ENCODE measurements at places on chromosomes 5 and 9. TPM values are rescaled to one million over a fixed set of nuclear protein-coding genes. Genes with fewer than 3 reads are reported as not detected.

GMCL2 gene
- not detected for total RNA-seq

TGFBI gene
- 36.1 TPM for total RNA-seq

TSSK1B gene
- total RNA-seq: not detected

CDH6 gene
- total RNA-seq: 0.05 TPM

PLAC8L1 gene
- not detected for total RNA-seq

PTPN3 gene
- under 0.01 TPM for total RNA-seq

SPAG8 gene
- total RNA-seq: not detected

NNT gene
- 38.6 TPM for total RNA-seq

NTNG2 gene
- not detected for total RNA-seq

HRH2 gene
- total RNA-seq: not detected

TUSC1 gene
- 11.8 TPM for total RNA-seq

GABRA6 gene
- not detected for total RNA-seq

TOMM5 gene
- total RNA-seq: 173 TPM

PDE6A gene
- 0.05 TPM for total RNA-seq

IL3 gene
- not detected for total RNA-seq

TEX53 gene
- not detected for total RNA-seq

SNX2 gene
- 36.8 TPM for total RNA-seq

SLC1A1 gene
- total RNA-seq: 12.4 TPM

SV2C gene
- not detected for total RNA-seq

ABLIM3 gene
- 51.7 TPM for total RNA-seq

RNF145 gene
- 40.3 TPM for total RNA-seq

SHOC1 gene
- not detected for total RNA-seq

CACNA1B gene
- total RNA-seq: not detected

PCDHGA2 gene
- total RNA-seq: 0.79 TPM

ZNF354C gene
- 3.1 TPM for total RNA-seq

DNAH5 gene
- 1.1 TPM for total RNA-seq

ELOVL7 gene
- 2.5 TPM for total RNA-seq

MCTP1 gene
- total RNA-seq: 104 TPM

SPATA24 gene
- 4.6 TPM for total RNA-seq

PRDM9 gene
- total RNA-seq: not detected

ACSL6 gene
- total RNA-seq: not detected

FBP2 gene
- total RNA-seq: not detected

OGN gene
- not detected for total RNA-seq

BTNL3 gene
- not detected for total RNA-seq

FOXE1 gene
- not detected for total RNA-seq

DYNC2I2 gene
- total RNA-seq: 101 TPM

NUDT12 gene
- 4.0 TPM for total RNA-seq

CCL27 gene
- total RNA-seq: not detected

PGM5 gene
- total RNA-seq: 5.5 TPM

MARVELD2 gene
- 2.3 TPM for total RNA-seq

FGF18 gene
- total RNA-seq: not detected

FIBCD1 gene
- total RNA-seq: not detected

CAAP1 gene
- 11.3 TPM for total RNA-seq

SMIM33 gene
- total RNA-seq: not detected

CATSPER3 gene
- total RNA-seq: not detected

SLC25A2 gene
- 0.15 TPM for total RNA-seq

SPAAR gene
- total RNA-seq: 26.6 TPM

TXNDC8 gene
- not detected for total RNA-seq

PDGFRB gene
- total RNA-seq: 0.69 TPM

GARIN3 gene
- total RNA-seq: not detected

OTP gene
- not detected for total RNA-seq

CD14 gene
- 0.60 TPM for total RNA-seq

SPINK6 gene
- total RNA-seq: not detected

GTF3C4 gene
- total RNA-seq: 10.9 TPM

PCDHGB3 gene
- 0.67 TPM for total RNA-seq

CMYA5 gene
- total RNA-seq: under 0.01 TPM
